ENCODE measurements at places on chromosomes 5 and 9.

DNA sequence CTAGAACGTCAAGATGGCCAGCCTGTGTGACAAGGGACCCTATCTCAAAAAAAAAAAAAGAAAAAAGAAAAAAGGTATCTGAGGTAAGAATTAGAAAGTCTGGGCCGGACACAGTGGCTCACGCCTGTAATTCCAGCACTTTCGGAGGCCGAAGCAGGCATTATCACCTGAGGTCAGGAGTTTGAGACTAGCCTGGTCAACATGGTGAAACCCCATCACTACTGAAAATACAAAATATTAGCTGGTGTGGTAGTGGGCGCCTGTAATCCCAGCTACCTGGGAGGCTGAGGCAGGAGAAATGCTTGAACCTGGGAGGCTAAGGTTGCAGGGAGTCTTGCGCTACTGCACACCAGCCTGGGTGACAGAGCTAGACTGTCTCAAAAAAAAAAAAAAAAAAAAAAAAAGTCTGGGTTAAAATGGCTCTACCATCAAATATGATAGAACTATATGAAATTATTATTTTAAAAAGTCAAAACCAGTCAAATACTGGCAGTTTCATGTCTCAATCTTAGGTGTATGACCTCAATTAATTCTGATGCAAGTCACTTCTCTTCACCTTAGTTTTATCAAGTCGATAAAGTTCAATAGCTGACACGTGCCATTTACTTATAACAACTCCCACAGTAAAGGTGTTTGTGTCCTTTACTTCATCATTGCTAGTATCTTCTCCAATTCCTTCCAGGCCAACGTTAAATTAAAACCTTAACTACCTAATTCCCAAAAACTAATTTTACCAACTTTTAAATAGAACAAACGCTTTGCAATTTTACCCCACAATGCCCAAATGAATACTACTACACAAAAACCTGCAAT, 1.1 kb downstream of the RPS23 start:
- DNase-seq = no peak

DNA sequence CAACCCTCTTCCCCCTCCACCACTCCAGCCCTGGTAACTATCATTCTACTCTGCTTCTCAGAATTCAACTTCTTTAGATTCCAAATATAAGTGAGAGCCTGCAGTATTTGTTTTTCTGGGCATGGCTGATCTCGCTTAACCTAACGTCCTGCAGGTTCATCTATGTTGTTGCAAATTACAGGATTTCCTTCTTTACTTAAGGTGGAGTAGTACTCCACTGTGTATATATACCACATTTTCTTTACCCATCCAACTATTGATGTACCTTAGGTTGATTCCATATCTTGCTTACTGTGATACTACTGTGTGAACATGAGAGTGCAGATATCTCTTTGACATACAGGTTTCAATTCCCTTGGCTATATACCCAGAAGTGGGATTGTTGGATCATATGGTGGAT, 106.3 kb upstream of the ZNF366 start:
- no peak for DNase-seq

DNA sequence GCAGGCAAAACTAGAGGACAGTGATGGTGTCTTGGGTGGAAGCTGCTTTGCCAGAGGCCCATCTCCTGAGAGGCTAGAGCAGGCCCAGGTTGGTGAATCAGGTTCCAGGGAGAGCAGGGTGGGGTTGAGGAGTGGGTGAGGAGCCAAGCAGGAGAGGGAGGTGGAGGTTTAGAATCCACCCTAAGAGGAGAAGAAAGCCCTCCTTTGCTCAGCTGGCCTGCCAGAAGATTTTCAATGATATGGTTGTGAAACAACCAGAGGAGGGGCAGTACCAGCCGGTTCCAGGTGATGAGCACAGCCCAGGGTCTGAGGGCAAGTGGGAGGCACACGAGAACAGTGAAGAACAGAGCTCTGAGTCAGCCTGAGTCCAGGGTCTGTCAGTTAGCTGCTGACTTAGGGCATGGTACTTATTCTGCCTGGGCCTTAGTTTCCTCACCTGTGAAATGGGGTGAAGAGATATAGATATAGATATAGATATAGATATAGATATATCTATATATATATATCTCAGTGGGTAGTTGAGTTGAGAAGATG, 17.8 kb downstream of the PPARGC1B start:
- no peak for DNase-seq

GRCh38 chr5:157732596-157733262, 1.5 kb downstream of the THG1L start:
- no peak for DNase-seq

DNA sequence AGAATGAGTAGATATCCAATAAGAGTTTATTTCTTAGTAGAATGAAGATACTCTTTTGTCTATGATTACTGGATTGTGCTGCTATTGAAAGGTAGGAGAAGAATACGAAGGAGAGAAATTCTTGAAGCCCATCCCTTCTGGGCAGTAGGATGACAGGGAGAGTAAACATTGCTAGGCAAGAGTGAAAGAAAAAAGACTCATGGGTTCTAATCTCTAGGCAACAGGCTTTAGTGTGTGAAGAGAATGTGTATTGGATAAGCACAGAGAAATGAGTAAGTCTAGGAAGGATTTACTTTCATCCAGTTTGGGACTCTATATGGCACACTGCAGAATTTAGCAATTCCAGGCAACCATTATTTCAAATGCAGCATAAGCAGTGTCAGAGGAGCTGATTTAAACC, 216.0 kb downstream of the GABRG2 start:
- DNase-seq = no peak

GRCh38 chr9:114936581-114936980, 6.2 kb upstream of the TNFSF8 start:
- peak; percentile 52 for DNase-seq

DNA sequence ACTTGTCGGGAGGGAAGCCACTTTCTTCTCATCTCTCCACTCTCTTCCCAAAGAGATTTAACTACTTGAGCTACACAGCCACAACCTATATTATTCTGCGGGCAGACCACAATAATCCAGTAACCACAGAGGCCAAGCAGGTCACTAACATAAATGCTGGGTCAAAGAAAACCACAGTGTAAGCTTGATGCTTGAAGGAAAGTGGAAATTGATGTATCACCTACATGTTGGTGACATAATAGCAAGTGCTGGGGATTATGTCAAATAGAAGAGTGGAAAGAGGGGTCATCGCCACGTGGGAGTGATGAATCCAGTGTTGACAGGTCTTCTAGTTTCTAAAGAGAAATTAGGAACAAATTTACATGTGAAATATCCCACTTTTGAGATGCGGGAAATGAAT, 40.9 kb downstream of the RFK start:
- DNase-seq = no peak

Data from fibroblast of skin of right quadriceps (primary cell).